ENCODE measurements at places on chromosomes 1 and 21. TPM values are rescaled to one million over a fixed set of nuclear protein-coding genes. Genes with fewer than 3 reads are reported as not detected.

KRTAP10-10 gene
- total RNA-seq = not detected

TFF2 gene
- not detected for total RNA-seq

THEM5 gene
- not detected for total RNA-seq

COL8A2 gene
- 0.06 TPM for total RNA-seq

NKAIN1 gene
- total RNA-seq = not detected

TADA1 gene
- 16.4 TPM for total RNA-seq

AUNIP gene
- not detected for total RNA-seq

NOS1AP gene
- not detected for total RNA-seq

TMOD4 gene
- 1.6 TPM for total RNA-seq

ECM1 gene
- total RNA-seq = 0.31 TPM

PIGC gene
- 23.7 TPM for total RNA-seq

ANKRD35 gene
- 0.11 TPM for total RNA-seq

FAM163A gene
- total RNA-seq = 0.08 TPM

B3GALT5 gene
- total RNA-seq = not detected

STX12 gene
- 20.3 TPM for total RNA-seq

CROCC gene
- 49.7 TPM for total RNA-seq

CDK11B gene
- total RNA-seq = 49.8 TPM

SH2D5 gene
- total RNA-seq = not detected

SLC45A1 gene
- 0.88 TPM for total RNA-seq

HCRTR1 gene
- not detected for total RNA-seq

SHISAL2A gene
- total RNA-seq = 25.9 TPM

ATG4C gene
- total RNA-seq = 4.2 TPM

TNFRSF18 gene
- 17.8 TPM for total RNA-seq

SPATA6 gene
- total RNA-seq = 3.2 TPM

RAVER2 gene
- total RNA-seq = 0.80 TPM

CNR2 gene
- not detected for total RNA-seq

BGLAP gene
- total RNA-seq = 2.6 TPM

CD160 gene
- total RNA-seq = not detected

TLR5 gene
- 2.1 TPM for total RNA-seq

PDC gene
- total RNA-seq = not detected

SLC5A9 gene
- total RNA-seq = not detected

LEMD1 gene
- total RNA-seq = not detected
